Activated CD4-positive, alpha-beta T cell treated with anti-CD3 and anti-CD28 coated beads for 1 hour (primary cell): ENCODE measurements at places on chromosomes 12 and 14.

GRCh38 chr14:79284621-79285020, 926.7 kb downstream of the DIO2 start:
- no peak for DNase-seq

GRCh38 chr14:37594238-37594970, 645 bp downstream of the FOXA1 start:
- no peak for DNase-seq

DNA sequence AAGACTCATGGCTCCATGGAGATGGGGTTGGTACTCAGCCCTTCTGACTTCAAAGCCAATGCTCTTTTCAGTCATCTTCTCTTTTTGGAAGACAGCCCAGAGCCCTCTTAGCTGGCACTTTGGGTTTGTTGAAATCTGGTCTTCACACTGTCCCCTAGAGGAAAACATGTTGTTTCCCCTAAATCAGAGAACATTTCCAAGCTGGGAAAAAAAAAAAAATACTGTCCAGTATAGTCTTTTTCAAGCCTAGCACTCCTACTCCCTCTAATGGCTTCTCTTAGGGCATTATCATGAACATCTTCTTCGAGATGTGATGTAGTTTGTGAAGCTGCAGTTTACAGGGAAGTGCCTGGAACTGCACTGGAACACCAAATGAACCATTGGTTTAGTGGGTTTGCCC, 3.0 kb upstream of the ZC3H14 start:
- no peak for DNase-seq

DNA sequence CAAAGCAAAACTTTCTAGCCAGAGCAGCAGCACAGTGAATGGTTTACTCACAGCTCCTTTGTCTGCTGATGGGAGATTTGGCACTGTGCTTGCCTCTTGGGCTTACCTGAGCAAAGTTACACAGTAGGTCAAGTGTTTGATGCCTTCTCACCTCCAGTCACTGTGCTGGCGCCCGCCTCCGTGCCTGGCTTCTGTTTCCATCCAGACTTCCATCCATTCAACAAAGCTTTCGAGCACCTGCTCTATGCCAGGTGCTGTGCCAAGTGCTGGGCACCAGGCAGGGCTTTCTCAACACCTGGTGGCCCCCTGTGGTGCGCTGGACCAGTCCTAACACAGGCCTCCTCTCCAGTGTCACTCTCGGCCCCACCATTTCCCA, 199.2 kb upstream of the EEA1 start:
- DNase-seq = no peak

DNA sequence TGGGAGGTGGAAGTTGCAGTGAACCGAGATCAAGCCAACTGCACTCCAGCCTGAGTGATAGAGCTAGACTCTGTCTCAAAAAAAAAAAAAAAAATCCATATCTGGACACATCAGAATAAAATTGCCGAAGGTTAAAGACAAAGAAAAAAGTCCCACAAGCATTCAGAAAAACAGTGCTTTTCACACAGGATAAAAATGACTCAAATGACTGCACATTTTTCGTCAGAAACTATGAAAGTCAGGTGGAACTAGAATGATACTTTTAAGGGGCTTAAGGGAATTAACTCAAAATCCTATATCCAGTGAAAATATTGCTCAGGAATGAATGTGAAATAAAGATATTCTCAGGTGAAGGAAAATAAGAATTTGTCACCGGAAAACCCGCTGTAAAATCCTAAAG, 12.9 kb downstream of the COPS7A start:
- DNase-seq = no peak

DNA sequence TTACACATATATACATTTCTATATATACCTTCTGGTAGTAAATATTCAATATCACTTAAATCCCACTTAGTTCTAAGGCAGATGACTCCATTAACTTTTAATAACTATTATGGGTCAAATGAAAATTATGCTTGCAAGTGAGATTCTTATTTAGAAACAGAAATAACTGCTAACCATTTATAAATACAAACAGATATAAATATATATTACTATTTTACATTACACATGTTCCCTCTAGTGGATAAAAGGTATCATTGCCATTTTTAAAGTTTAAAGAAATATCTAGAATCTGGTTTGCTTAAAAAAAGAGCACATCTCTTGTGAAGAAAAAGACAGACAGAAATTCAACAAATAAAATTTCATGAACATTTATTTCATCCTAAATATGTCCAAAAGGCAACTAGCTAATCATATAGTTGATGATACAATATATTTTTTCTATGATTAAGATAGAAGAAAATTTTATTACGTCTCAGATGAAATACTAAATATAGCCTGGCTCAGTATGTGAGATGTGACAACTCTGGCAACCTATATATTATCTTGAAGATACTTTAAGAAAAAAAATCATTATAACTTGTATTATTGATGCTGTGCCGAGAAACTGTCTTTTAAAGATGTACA, 11.7 kb upstream of the RAD51AP1 start:
- DNase-seq = no peak

DNA sequence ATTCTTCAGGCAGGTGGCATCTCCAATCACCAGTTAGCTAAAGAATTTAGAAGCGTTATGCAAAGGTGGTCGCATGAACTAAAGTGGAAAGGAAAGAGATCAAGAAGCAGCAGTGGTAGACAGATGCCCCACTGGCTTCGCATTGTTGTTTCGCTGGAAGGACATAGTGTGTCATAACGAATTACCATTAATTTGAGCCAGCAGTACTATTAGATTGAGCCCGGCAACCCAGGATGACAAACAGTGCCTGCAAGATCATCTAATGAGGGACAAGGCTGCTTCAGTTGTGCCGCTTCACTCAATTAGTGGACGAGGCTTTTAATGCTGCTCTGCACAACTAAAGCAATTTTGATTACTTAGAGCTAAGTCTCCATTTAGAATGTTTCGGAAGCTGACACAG, 274.5 kb upstream of the SOX5 start:
- DNase-seq = no peak

DNA sequence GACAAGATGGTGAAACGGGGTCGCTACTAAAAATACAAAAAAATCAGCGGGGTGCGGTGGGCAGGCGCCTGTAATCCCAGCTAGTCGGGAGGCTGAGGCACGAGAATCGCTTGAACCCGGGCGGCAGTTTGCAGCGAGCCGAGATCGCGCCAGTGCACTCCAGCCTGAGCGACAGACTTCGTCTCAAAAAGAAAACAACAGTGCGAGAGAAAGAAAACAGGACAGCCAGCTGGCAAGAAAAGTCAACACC, 633 bp upstream of the RNU4-2 start:
- DNase-seq = no peak

- DNase-seq = no peak
Observed at GRCh38 chr12:104334581-104334980, 31.0 kb downstream of the EID3 start.

- no peak for DNase-seq
Observed at GRCh38 chr12:100026241-100026640, 41.5 kb upstream of the ANKS1B start.

DNA sequence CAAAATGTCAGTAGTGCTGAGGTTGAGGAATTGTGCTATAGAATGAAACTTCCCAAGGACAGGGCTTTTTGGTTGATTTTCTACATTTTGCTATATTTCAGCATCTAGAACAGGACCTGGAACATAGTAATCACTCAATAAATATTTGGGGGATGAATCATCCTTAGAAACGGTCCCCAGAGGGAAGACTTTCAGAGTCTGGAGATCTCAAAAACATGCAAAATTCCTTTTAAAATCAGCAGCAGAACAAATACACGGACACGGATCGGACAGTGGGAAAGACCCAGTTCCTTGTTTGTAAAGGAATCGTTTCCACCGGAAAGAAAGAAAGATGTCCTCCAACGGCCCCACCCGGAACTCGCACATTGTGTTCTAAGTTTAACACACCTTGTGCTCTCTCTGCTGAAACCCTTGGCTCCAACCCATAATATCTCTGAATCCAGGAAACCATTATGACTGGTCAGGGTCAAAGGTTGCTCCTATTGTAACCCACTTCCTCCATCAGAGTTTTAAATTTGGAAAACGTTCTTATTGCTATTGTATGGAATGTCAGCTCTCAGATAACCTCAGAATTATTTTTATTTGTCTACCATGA, 617.2 kb downstream of the MED13L start:
- no peak for DNase-seq

DNA sequence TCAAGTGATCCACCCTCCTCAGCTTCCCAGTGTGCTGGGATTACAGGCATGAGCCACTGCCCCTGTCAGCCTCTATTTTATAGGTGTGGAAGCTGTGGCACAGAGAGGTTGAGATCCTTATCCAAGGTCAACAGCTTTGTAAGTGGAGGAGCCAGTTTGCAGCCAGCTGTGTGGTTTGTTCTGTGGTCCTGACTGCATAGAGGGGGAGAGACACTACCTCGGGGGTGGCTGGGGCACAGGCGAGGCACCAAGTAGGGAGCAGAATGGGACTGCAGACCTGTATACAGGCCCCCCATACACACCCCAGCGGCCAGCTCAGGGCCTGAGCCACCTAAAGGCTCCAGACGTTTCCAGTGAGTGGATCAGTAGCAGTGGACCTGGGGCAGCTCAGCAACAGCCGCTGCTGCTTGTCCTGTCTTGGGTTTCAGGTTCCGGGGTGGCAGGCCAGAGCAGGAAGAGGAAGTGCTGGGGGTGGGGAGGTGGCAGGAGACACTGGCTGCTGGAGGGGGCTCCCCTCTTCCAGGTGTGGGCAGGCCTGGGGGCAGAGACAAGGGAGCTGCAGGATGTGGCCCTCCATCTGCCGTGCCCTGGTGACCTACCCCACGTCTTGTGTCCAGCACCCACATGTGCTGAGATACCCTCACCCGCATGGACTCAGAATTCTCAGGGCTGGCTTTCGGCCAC, 11.0 kb downstream of the ORAI1 start:
- DNase-seq = peak; percentile 31

GRCh38 chr12:92070054-92070863, 75.4 kb downstream of the BTG1 start:
- no peak for DNase-seq

DNA sequence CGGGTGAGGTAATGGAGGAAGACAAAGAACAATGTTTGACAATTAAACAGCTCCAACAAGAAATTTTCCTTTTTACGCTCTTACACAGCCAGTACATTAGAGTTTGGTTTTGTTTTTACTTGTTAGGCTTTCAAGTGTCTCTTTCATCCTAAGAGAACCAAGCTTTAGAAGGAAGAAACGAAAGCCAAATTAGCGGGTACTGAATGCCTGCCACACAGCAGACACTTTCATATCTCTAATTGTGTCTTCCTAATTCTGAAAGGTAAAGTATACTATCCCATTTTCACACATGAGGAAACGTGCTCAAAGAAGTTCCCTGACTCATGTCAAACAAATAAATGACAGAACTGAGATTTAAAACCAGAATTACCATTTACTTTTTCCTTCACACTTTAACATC, 65.0 kb downstream of the CDK17 start:
- DNase-seq = no peak

DNA sequence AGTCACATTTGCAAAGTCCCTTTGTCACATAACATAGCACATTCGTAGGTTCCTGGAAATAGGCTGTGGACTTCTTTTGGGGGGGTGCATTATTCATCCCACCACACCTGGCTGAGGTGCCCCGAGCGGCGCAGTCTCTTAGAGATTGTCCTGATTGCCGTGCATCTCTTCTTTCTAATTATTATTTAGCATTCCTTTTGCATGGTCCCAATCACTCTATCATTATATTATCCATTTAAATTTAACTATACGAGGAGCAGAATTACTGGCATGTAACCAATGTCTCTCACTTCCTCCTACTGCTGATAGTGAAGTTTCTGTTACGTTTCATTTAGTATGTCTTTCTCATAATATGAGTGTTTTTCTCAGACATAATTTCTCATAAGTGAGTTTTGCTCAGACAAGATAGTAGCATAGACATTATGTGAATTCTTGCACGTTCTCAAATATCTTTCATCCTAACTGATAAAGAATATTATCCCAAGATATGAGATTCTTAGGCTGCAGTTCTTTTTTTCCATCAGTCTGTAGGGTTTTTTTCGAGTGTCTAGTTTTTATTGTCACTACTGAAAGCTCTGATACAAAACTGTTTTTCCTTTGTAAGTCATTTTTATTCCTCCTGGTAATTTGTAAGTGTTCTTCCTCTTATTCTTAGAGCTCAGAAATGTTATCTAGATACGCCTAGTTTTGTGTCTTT, 444.3 kb downstream of the NELL2 start:
- no peak for DNase-seq

DNA sequence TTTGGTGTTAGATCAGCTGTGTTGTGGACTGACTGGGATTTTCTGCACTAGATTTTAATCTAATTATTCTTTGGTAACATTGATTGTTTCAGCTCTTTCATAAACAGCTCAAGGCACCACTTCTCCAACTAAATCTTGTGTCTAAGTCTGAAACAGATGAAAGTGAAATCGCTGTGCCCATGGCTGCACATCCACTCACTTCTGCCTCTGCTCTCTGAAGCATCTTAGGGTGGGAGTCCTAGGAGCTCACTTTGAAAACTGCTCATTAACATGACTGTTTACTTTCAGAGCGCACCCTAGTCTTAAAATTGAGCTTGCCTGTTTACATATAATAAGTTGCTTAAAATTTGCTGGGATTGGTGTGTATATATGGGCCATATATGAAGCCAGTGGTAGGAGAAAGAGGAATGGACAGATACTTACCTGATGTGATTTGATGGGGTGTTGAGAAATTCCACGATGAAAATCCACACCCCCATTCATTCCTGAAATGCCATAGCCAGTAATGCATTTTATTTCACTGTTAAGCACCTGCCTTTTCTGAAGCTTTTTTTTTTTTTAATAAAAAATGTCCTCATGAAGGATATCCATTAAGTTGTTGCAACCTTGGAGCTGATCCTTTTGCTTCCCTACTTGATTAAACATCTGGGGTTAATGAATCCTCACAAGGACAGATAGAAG, 52.8 kb downstream of the PPFIBP1 start:
- no peak for DNase-seq

DNA sequence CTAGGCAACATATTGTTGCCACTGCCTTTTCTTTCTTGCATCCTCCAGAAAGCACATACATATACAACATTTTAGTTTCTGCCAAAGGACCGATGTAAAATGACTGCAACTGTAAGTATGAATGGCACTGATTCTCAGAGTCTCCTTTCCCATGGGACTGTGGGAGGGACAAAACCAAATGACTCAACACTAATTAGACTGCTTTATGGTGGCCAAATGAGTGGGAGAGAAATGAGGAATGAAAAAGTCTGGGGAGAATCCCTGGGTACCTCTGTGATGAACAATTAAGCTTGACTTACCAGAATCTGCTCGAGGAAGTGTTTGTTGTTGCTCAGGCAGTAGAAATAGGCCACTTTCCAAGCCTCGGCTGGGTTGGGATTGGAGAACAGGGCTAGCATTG, 10.1 kb downstream of the ZFYVE26 start:
- no peak for DNase-seq
